ENCODE measurements at places on chromosomes 12 and 14. TPM values are rescaled to one million over a fixed set of nuclear protein-coding genes. Genes with fewer than 3 reads are reported as not detected.
A peak's percentile ranks its signal among the peaks of the same experiment; 100 is the strongest.

- no peak overlapping the region for H3K4me3 ChIP-seq
- H3K27me3 ChIP-seq = no peaks in the 10 kb centered on the region
- DNase-seq = peak; percentile 89
- H3K36me3 ChIP-seq = 0 out of 2 replicates have a peak, but pooled peaks cover 4% of the 10 kb centered on the region
- H3K27ac ChIP-seq = peak overlapping the region; percentile 76
Measured at GRCh38 chr14:74596741-74597450, 15.1 kb downstream of the LTBP2 start.

- DNase-seq = peak; percentile 55
- peak overlapping the region; percentile 82 for H3K27ac ChIP-seq
- H3K4me3 ChIP-seq = peak overlapping the region; percentile 91
- H3K36me3 ChIP-seq = no peaks in the 10 kb centered on the region
- peaks cover 26% of the 10 kb centered on the region for H3K4me1 ChIP-seq
Measured at GRCh38 chr12:42237853-42238239, 202 bp downstream of the YAF2 start.

GRCh38 chr12:81874166-81874565, 115.0 kb upstream of the PPFIA2 start:
- H3K4me1 ChIP-seq = no peaks in the 10 kb centered on the region
- no peaks in the 10 kb centered on the region for H3K27me3 ChIP-seq

DNA sequence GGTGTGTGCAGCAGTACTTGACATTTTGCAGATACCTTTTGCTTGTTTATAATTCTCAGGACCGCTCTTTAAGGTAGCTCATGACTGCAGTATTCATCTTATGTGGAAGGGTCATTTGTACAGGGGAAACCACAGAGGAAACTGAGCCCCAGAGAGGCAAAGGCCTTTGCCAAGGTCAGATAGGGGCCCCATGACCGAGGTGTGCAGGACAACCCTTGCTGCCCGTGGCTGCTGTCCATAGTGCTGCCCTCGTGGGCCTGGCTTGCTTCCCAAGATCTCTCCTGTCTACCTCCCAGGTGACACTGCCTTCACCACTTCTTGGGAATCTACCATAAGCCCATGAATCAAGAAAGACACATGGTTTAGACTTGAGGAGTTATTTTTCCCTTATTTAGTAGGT, 198.7 kb upstream of the BCL2L14 start:
- no peak overlapping the region for H3K4me3 ChIP-seq
- H3K27me3 ChIP-seq = no peaks in the 10 kb centered on the region
- DNase-seq = no peak
- no peaks in the 10 kb centered on the region for H3K4me1 ChIP-seq

DNA sequence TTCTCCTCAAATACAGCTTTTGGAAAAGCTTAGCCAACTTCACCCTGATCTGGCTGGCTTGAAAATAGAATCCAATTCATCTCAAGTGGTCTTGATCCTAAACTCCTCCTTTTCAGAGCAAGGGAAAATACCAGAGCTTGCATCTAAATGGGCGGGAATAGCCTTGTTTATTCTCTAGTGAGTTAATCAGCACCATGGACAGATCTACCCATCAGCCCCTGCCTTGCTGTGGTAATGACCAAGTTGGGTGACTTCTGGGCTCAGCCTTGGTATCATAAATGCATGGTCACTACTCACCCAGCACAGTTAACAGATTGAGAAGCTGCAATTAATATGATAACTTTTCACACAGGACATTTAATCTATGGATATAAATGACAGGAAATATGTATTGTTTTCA, 196.6 kb downstream of the GLT1D1 start:
- H3K4me1 ChIP-seq = no peaks in the 10 kb centered on the region
- H3K36me3 ChIP-seq = no peaks in the 10 kb centered on the region
- H3K27me3 ChIP-seq = no peaks in the 10 kb centered on the region

SSTR1 gene
- 17.6 TPM for total RNA-seq

Measured in GM23248 (cell line).